ENCODE measurements at places on chromosomes 11 and 22.
A peak's percentile ranks its signal among the peaks of the same experiment; 100 is the strongest.

GRCh38 chr11:60422609-60423008 lies 6.8 kb upstream of the MS4A5 start:
- no peak for DNase-seq

DNA sequence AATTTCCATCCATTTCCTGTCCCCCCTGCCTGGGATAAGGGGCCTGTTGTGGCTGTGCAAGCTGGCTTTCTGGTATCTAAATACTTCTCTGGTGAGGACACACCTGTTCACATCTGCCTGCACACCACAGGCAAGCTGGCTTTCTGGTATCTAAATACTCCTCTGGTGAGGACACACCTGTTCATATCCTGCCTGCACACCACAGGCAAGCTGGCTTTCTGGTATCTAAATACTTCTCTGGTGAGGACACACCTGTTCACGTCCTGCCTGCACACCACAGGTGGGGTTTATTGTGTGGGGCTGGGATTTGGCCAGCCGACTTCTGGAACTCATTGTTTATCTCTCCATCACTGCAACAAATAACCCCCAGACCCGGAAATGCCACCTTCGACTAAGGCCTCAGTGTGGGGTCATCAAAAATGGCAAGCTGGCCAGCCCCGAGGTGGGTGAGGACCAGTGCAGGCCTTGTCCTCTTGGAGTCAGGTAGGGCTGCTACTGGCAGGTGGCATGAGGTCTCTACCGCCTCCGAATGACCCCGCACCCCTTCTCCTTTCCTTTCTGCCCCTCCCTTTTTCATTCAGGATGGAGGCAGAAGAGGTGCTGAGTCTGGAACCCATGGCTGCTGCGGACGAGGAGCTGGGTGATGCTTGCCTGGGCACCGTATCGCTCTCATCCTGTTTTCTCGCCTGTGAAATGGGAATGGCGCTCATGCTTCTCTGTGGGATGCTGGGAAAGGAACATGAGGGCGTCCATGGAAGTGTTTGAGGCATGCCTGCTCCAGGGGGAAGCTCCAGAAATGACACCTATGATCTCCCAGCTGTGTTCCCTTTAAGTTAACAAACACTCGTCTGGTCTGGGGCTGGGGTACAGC lies 43.5 kb upstream of the MYEOV start:
- no peak for DNase-seq

- DNase-seq: no peak
Observed at GRCh38 chr11:475941-476340, 25.9 kb downstream of the PTDSS2 start.

- DNase-seq: peak; percentile 23
Observed at GRCh38 chr11:22875869-22876473, 15.7 kb upstream of the CCDC179 start.

DNA sequence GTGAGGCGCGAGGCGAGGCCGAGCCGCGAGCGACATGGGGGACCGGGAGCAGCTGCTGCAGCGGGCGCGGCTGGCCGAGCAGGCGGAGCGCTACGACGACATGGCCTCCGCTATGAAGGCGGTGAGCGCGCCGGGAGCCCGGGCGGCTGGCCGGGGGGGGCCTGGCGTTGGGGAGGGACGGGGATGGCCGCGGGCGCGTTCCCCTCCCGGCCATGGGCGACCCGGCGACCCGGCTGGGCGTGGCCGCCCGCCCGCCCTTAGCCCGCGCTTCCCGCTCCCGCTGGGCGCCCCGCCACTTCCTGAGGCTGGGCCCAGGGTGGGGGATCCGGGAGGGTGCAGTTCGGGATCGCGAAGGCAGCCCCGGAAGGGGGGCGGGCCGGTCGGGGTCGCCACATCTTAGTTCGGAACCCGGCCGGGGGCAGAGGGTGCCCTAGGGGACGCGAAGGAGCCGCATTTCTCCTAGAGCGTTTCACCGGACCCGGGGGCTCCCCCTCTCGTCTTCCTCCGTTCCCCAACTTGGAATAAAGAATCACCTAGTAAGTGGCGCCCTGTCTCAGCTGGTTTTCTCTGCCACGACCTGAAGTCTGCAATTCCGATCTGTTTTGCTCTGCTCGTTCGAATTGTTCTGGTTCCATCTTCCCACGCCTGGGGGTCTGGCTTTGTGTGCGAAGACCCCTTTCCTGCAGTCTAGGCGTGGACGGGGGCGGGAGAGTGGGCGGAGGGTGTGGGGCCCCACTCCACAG lies 536 bp downstream of the YWHAH start:
- peak; percentile 47 for DNase-seq

- no peak for DNase-seq
Observed at GRCh38 chr11:1116666-1117390, 40.9 kb upstream of the MUC5AC start.

GRCh38 chr22:47009304-47010101 lies 247.1 kb downstream of the TBC1D22A start:
- no peak for DNase-seq

GRCh38 chr22:46567471-46567870 lies 30.1 kb upstream of the CELSR1 start:
- no peak for DNase-seq

DNA sequence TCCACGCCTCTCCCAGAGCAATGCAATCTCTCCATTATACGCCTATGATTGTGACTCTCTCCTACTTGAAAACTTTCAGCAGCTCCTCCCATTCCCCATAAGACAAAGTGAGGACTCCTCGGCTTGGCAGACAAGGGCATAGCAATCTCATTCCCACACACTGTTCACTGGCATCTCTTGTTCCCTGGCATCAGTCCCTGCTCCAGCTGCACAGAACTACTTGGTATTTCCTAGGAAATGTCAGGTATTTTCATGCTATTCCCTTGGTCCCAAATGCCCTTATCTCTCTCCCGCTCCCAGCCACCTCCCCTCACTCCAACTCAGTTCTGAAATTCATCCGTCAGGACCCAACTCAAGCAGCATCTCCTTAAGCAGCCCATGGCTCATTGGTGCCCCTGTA lies 28.4 kb downstream of the TMPRSS5 start:
- no peak for DNase-seq

DNA sequence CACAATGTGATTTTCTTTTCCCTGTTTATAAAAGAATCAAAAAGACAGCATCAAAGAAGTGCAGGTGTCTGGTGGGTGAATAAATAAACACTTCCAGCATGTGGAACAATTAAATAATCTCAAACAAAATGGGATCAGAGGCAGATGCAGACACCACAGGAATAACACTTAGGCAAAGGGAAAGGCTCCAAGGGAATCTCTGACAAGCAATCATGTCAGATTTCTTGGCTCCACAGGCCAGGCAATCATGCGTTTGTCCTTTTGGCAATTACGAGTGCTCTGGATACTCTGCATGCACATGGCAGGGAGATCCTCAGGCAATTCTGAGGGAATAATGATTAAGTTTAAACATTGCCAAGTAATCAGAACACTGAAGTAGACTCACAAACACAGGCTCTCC lies 403.5 kb upstream of the LUZP2 start:
- DNase-seq: no peak

GRCh38 chr11:80327956-80328614 lies 887.3 kb upstream of the TENM4 start:
- DNase-seq: no peak

GRCh38 chr11:66035653-66036333 lies 9.5 kb upstream of the CATSPER1 start:
- no peak for DNase-seq

GRCh38 chr11:32071811-32072210 lies 19.1 kb upstream of the RCN1 start:
- peak; percentile 50 for DNase-seq

DNA sequence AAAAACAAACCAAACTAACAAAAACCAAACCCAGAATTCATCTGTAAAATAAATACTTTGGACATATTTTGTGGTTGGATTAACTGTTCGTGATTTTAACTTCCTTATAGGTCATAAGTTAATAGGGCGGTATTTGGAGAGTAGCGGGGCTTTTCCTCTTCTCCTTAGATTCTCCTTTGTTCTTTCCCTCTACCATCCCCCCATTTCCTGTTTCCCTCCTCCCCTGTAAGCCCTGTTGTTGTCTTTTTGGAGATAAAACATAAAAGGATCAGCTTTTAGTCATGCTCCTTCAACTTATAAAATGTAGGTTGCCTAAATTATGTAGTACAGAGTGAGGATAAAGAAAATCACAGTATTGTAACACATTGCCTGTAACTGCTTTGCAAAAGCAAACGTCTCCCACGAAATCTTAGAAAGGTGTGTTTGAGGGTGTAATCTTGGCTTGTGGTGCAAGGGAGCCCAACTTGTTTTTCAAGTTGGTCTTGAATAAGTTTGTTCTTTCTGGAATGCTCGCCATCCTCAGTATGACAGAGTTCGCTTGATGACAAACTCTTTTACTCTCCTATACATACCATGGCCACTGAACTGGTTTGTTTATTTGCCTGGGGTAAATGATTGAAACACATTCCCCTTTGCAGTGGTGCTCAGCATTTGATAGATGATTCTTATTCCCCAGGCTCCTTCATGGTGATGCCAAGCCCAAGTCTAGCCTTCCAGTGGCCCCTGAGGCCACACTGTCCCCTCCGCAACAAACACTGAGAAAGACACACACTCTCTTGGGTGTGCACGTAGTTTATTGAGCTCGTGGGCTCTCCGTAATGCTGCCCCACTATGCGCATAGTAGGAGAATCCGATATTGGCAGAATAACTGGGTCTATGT lies 49.4 kb downstream of the TEAD1 start:
- no peak for DNase-seq

GRCh38 chr11:69076129-69076791 lies 27.5 kb downstream of the TPCN2 start:
- no peak for DNase-seq

DNA sequence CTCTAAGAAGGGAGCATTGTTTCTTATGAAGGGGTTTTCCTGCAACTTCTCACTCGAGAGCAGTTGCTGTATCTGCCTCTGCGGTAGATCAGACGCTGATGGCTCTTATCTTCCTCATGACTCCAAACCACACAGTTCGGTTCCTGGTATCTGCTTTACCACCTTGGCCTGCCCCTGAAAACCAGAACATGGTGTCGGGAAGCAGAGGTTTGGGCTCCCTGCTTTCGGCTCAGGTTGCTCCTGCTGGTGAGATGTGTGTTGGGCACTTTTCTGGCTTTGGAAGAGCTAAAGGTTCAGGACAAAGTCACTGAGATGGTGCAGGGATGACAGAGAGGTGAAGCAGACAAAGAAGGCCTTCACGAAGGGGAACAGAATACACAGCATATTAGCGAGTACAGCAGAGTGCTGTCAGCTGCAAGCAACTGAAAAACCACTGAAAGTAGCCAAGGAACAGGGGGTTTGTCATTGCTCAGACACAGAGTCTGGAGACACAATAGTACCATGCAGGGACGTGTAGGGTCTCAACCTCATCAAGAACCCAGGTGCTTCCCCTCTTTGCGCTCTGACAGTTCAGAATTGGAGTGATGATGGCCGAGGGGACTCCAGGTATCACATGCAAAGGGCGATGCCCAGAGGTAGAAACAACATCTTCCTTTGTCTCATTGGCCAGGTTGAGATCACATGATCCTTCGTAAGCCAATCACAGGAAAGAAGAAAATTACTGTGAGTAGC lies 11.9 kb upstream of the CSF2RB start:
- DNase-seq: no peak

GRCh38 chr22:41256254-41257253 lies 15.8 kb upstream of the CHADL start:
- no peak for DNase-seq

- DNase-seq: no peak
Observed at GRCh38 chr22:44765571-44766285, 13.4 kb downstream of the ARHGAP8 start.

- DNase-seq: no peak
Observed at GRCh38 chr11:26186389-26186788, 145.5 kb upstream of the ANO3 start.

- no peak for DNase-seq
Observed at GRCh38 chr11:35083181-35083430, 55.9 kb upstream of the CD44 start.

- no peak for DNase-seq
Observed at GRCh38 chr11:123584186-123584585, 70.2 kb downstream of the SCN3B start.

DNA sequence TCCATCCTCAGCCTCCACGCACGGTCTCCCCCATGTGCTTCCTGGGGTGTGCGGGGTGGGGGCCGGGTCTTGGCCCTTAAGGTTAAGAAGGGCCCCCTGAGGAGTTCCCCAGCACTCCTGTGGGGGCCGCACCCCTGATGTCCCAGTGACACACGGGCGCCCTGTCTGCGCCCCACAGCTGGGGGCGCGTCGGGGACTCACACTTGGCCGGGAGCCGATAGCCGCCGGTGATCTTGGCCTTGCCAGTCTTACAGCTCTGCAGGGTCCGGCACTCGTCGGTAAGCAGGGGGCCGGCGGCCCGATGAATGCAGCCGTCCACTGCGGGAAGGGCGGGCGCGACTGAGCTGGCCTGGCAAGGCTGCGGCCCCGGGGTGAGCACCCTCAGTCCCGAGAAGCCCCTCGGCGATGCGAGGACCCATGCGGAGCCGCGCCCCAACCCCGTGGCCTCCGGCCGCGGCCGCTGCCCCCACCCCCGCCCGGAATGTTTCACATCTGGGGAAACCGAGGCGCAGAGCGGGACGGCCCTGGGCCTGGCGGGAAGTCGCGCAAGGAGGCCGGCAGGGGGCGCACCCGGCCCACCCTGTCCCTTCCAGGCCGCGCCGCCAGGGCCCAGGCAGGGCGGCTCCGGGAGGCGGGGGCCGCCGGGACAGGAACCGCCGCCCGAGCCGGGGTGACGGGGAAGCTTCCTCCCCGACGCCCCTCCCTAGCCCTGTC lies 13.9 kb downstream of the OTUB1 start:
- no peak for DNase-seq

GRCh38 chr22:43824724-43825420 lies 12.8 kb upstream of the EFCAB6 start:
- DNase-seq: no peak

GRCh38 chr11:1283091-1283511 lies 26.3 kb downstream of the TOLLIP start:
- DNase-seq: peak; percentile 91

DNA sequence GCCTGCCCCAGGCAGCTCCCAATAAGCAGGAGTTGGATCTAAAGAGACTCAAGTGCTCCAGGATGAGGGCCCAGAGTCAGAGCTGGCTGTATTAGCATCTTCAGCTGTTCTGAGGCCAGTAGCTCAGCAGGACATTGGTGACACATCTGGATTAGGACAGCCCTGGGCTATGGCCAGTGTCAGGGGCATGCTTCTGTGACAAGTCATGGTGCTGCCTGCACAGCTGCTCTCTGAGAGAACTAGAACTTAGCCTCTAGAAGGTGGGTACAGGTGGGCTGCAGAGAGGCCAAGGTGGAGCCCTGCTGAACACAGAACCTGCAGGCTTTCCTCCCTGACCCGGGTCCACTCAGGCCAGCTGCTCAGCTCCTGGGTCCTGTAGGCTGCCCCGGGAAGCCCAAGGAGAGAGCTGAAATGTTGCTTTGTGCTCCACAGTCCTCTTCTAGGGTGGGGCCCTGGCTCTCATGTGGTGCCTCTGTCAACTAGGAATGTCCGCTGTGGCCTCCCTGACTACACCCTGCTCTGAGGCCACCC lies 426.9 kb downstream of the SOX6 start:
- no peak for DNase-seq

DNA sequence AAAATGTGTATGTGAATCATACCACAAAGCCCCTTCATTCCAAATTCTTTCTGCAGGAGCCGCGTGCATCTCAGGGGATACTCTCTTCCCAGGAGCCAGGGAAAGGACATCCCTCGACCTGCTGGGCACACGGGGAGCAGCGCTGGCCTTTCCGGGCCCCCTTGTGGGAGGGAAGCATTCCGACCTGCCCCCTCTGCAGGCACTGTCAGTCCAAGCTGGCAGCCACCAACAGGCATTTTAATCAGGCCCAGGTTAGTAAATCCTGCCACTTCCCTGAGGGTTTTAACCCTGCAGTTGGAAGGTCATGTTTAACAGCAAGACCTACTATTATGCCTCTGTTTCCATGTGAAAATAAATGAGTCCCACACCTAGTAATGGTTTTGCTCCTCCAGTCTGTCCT lies 391.5 kb downstream of the SHANK2 start:
- no peak for DNase-seq

GRCh38 chr11:7901319-7901854 lies 29.7 kb downstream of the OR10A6 start:
- no peak for DNase-seq
